ENCODE measurements at places on chromosomes 4 and X.

GRCh38 chrX:12936947-12937346 is 30.5 kb downstream of the TLR8 start:
- no peak for DNase-seq

DNA sequence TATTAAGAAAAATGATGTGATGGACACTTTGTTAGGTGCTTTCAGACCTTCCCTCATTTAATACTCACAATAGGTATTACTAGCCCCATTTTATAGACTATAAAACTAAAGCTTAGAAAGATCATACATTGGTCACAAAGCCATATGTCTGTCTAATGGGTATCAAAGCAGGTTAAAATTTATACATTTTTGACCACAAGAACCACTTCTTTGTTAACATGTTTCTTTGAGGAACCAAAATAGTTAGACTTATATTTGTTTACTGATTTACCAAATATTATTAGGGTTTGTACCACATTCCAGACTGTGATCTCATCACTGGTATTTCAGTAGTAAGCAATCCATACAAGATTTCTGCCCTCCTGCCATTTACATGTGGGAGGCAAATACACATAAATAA is 363.3 kb downstream of the NAF1 start:
- DNase-seq, result no peak

DNA sequence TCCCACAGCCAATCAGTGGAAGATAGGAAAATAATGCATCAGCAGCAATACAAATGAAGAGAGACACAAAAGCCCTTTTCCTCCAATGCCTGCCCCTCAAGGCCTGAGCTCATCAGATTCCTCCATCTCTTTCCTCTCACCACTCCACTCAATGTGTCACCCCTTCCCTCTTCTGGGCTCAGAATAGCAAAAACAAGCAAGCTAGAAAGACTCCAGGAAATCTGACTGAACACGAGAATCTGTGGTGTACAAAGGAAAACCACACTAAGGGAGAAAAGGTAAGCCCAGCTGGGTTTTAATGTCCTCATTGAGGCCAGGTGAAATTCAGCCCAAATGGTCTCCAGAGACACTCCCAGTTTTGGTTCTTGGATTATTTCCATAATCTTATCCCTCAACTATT is 46.3 kb downstream of the ARHGEF9 start:
- DNase-seq, result no peak

GRCh38 chr4:156781852-156782251 is 189.7 kb downstream of the PDGFC start:
- DNase-seq, result no peak

DNA sequence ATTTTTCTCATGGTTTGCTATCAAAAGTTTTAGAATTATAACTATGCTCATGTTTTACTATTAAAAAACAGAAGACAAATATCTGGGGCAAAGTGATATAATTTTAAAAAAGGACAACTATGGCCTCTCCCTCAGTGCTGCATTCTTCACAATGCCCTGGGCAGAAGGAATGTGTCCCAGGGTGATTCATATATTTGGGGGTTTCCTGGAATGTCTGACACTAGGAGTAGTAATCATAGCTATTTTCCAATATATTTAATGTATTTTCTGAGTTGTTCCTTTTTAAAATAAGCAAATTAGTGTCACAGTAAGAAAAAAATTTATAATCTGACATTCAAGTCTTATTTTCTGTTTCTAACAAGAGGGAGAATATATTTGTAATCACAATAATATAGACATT is 281.7 kb downstream of the UNC5C start:
- no peak for DNase-seq

- DNase-seq, result no peak
Observed at GRCh38 chr4:151143162-151143561, 43.7 kb downstream of the RPS3A start.

- no peak for DNase-seq
Observed at GRCh38 chr4:125539691-125540090, 224.9 kb downstream of the FAT4 start.

- no peak for DNase-seq
Observed at GRCh38 chrX:43450355-43450754, 205.7 kb upstream of the MAOA start.

GRCh38 chrX:70482300-70482699 is 37.7 kb downstream of the DLG3 start:
- no peak for DNase-seq

DNA sequence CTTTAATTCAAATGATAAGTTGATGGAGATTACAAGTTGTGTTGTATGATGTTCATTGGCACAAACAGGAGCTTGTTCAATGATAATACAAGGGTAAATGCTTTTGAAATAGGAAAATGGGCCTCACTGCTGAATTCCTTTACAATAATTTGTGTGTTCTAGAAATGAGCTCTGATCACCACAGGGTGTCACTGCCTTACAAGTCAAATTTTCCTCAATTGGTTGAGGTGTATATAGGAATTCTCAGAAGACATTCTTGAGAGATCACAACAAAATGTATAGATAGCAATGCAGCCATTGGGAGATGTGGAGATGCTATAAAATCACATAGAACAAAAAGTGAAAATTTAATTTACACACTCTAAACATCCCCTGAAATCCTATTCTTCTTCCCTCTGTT is 49.6 kb downstream of the KLF8 start:
- no peak for DNase-seq

DNA sequence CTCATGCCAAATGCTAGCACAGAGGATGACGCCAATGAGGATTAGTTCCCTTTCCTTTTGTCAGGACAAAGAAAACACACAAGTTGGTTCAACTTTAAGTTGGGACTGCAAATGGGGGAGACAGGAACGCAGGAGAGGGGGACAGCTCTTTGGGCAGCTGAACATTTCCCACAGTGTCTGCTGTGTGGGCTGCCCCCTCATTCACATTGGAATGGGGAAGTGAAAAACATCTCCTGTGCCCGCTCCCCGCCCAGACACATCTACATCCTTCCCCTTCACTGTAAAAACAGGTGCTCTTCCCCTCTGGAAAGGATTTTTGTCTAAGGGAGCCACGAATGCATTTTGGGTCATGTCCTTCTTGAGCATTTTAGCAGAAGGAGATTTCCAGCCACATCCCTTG is 44.5 kb upstream of the TBC1D9 start:
- DNase-seq, result no peak

DNA sequence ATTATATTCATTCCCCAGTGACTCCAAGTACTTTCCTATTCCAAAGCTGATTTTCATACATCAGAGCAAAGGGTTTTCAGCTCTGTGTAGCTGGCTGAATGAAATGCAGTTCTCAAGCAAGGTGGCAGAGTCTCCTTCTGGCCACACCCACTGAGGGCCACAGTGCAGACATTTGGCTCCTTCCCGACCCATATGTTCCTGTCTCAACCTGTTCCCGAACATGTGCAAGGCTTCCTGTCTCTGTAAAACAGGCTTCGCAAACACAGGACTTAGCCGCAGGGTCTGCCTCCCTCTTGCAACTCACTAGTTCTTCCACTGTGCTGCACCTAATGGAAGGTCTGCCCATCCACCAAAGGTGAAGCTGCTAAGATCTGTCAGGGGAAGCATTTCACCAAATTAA is 249.2 kb downstream of the MID1IP1 start:
- DNase-seq, result no peak

DNA sequence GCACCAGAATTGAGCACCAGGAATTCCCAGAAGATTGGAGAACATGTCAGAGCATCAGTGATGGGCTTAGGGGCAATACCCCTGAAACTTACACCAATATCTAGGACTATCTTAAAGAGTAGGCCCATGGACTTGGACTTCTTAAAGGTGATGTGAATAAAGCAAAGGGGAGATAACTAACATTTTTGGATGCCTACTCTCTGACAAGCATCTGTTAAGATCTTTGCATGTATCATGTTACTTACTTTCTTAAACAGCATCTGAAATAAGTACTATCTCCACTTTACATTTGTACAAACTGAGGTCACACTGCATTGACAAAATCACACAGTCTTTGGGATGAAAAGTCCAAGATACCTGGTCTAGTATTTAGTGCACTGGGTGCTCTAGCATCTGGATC is 258.6 kb upstream of the ARSJ start:
- DNase-seq, result no peak

DNA sequence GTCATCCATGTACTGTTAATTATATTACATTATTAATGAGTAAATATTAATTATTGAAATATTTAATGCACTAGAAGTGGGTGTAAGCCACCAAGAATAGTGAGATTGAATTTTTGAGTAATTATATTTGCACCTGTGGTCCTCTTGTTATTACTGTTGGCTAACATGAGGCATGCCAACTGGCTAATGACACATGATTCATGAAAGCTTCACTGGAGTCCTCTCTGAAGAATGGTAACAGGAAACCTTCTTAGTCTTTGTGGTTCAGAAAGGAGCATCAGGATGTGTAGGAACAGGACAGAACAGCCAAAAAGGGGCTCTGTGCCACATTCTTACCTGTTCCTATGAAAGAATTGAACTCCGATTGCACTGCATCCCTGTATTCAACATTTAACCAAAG is 65.2 kb downstream of the SLC4A4 start:
- DNase-seq, result no peak

DNA sequence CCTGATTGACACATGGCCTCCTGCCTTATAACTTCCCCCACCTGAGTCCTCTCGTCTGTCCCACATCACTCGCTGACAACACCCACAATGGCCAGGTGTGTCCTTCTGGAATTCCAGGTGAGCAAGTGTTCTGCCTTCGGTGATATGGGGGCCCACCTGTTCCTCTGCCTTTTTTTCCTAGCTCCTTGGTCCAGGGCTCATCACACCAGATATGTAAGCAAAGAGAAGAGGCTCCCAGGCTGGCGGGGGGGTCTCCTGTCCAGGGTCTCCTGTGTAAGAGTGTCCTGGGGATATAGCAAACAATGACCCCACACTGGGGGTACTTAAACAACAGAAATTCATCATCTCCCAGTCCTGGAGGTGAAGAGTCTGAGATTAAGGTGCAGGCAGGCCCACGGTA is 25.2 kb downstream of the P2RY8 start:
- DNase-seq, result no peak

DNA sequence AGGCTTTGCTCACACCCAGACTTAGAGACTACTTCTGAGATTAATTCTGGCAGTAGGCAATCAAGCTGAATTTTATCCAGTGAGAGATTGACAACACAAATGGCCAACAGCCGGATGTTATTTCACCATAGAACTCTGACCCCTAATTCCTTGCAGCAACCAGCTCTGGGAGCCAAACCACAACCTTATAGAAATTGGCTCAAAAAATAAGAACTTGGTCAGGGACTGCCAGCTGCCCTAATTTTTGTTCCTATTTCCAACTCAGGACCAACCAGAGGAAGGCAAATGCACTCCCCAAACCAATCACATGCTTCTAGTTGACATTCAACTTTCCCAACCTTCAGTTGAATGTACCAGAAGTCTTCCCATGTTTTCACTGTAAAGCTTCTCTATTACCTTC is 269.7 kb downstream of the HS3ST1 start:
- no peak for DNase-seq

Measured in AG04450 (cell line).